ENCODE measurements at places on chromosomes 4 and X.

GRCh38 chr4:183111452-183111885 is 12.4 kb downstream of the WWC2 start:
- H3K27ac ChIP-seq = no peak overlapping the region
- no peak for DNase-seq
- no peaks in the 10 kb centered on the region for H3K4me1 ChIP-seq
- no peak overlapping the region for H3K4me3 ChIP-seq

DNA sequence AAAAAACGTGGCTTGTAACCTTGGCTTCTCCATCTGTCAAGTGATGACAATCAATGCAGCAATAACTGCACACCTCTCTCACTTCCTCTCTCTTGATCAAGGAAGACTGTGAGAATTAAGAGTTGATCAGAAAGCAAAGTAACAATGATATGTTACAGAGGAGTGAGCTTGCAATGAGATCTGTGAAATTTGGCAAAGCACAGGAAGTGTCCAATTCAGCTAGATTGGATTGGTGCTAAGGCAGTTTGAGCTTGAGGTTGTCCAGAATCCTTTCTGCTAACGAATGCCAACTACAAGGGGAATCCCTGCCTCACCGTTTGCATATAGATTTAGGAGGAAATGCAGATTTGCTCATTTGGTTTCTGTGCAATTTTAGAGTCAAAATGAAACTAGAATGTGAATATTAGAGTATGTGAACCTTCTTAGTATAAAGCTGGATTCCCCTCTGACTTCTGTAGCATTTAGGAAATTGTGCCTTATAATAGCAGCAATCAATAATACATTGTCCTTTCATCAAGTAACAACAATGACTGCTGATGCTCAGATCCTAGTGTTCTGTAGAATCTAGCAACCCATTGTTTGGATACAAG is 346.4 kb downstream of the PTTG2 start:
- H3K36me3 ChIP-seq = peaks cover 8% of the 10 kb centered on the region
- peaks cover 4% of the 10 kb centered on the region for H3K27me3 ChIP-seq
- H3K4me1 ChIP-seq = peaks cover 60% of the 10 kb centered on the region

DNA sequence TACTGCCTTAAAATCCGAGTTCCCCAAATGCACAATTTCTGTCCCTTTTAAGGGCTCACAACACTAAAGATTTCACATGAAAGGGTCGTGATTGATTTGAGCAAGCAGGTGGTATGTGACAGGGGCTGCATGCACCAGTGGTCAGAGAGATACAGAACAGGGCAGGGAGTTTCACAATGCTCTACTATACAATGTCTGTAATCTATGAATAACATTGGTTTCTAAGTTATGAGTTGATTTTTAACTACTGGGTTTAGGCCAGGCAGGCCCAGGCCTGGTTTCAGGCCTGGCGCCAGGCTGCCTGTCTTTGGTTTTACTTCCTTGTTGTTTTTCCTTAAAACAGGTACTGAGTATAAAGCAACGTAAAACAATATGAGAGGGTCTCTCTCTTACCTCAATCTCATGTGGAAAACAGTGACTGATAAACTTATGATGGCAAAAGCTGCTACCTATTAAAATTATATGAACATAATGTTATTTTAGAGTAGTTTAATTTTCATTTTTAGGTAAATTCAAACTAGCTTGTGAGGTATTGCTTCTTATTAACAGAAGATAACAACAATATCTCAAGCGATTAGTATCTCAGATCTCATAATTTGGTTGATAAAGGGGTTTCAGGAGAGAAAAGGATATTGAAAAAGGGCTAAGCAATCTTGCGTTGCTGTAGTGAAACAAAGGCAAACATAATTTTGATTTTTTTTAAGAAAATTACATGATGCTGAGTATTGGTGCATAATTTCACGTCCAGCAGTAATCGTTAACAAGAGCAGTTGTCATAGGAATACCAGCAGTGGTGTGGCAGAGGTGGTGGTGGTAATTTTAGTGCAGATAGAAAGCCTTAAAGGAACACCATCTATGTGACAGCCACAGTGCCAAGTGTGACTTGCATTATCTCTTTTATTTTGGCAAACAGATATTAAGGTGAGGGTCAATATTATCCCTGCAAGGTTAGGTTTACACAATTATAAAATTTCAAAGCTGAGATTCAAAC is 944.4 kb upstream of the GRID2 start:
- no peak overlapping the region for H3K27ac ChIP-seq
- no peak overlapping the region for H3K4me3 ChIP-seq
- H3K27me3 ChIP-seq = no peaks in the 10 kb centered on the region
- H3K4me1 ChIP-seq = no peaks in the 10 kb centered on the region
- H3K36me3 ChIP-seq = no peaks in the 10 kb centered on the region

- DNase-seq = no peak
- no peaks in the 10 kb centered on the region for H3K36me3 ChIP-seq
- H3K4me1 ChIP-seq = no peaks in the 10 kb centered on the region
- no peak overlapping the region for H3K4me3 ChIP-seq
Observed at GRCh38 chrX:82973646-82974045, 534.4 kb upstream of the POU3F4 start.

DNA sequence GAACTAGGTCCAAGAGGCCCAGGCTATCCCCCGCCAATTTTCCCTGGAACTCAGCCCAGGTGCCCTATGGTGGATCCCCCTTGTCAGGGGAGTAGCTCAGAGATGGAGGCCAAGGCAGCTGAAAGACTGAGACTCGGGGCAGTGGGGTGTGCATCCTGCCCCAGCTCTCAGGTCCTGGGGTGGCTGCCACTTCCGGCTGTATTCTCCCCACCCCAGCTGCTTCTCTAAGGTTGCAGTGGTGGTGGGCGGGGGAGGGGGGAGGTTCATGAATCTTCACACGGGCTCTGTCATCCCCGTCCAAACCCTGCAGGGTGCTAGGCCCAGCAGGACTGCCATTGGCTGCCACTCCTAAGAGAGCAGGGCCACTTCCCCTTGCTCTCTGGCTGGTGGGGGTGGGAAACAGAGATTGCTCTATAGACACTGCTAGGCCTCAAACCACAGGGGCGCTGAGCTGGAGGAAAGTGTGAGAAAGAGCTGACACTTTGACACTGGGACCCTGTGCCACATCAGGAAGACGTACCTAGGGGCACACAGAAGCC is 1.5 kb downstream of the SASH3 start:
- peak; percentile 74 for DNase-seq
- no peaks in the 10 kb centered on the region for H3K27me3 ChIP-seq
- peaks cover 44% of the 10 kb centered on the region for H3K36me3 ChIP-seq
- peak overlapping the region; percentile 94 for H3K27ac ChIP-seq
- H3K4me3 ChIP-seq = peak overlapping the region; percentile 93

- peak; percentile 69 for DNase-seq
- H3K27me3 ChIP-seq = peaks cover 2% of the 10 kb centered on the region
- H3K4me3 ChIP-seq = no peak overlapping the region
- H3K4me1 ChIP-seq = no peaks in the 10 kb centered on the region
- H3K27ac ChIP-seq = no peak overlapping the region
- no peaks in the 10 kb centered on the region for H3K36me3 ChIP-seq
Observed at GRCh38 chrX:149470955-149471354, 34.2 kb downstream of the IDS start.

DNA sequence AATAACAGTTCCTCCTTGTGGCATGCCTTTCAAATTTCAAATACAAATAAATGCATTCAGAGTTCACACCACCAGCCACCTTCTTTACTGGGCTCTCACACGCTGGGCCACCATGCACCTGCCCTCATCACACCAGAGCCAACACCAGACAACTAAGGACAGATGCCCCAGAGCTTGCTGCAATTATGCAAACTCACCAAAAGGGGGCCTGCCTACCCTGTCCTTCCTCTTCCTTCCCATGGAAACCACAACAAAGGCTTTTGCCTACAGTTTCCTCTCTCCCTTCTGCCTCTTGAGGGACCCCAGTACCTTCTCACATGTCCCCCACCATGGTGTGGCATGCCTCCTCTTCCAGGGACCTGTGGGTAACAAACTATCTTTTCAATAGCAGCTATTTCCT is 1333.9 kb upstream of the TENM3 start:
- no peak overlapping the region for H3K27ac ChIP-seq
- no peaks in the 10 kb centered on the region for H3K4me1 ChIP-seq
- H3K4me3 ChIP-seq = no peak overlapping the region
- H3K27me3 ChIP-seq = no peaks in the 10 kb centered on the region
- H3K36me3 ChIP-seq = no peaks in the 10 kb centered on the region
- no peak for DNase-seq

- no peak for DNase-seq
- peaks cover 4% of the 10 kb centered on the region for H3K4me1 ChIP-seq
- peaks cover 27% of the 10 kb centered on the region for H3K27me3 ChIP-seq
Observed at GRCh38 chr4:118346495-118346894, 6.3 kb downstream of the PRSS12 start.

GRCh38 chr4:7169134-7169533 is 23.2 kb upstream of the SORCS2 start:
- no peak for DNase-seq
- H3K36me3 ChIP-seq = no peaks in the 10 kb centered on the region
- H3K4me1 ChIP-seq = peaks cover 6% of the 10 kb centered on the region
- peaks cover 4% of the 10 kb centered on the region for H3K27me3 ChIP-seq
- H3K4me3 ChIP-seq = no peak overlapping the region
- no peak overlapping the region for H3K27ac ChIP-seq

GRCh38 chrX:46574774-46575381 is 1.3 kb downstream of the CHST7 start:
- H3K4me3 ChIP-seq = peak overlapping the region; percentile 57
- peaks cover 51% of the 10 kb centered on the region for H3K4me1 ChIP-seq
- DNase-seq = peak; percentile 14
- no peak overlapping the region for H3K27ac ChIP-seq
- H3K27me3 ChIP-seq = peaks cover 8% of the 10 kb centered on the region

DNA sequence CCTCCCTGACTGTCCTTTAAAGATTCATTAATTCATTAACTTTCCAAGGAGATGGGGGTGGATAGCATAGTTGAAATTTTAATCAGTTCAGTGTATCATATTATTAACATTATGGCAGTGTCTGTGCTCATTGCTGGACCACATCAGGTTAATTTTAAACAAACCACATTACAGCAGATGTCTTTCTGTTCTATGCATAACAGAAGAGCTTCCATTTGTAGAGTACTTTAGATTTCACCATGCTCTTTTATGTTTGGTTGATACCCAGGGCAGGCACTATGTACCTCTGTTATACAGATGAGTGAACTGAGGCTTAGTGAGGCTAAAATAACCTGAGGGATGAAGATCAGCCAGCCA is 41.1 kb downstream of the AFF2 start:
- no peaks in the 10 kb centered on the region for H3K4me1 ChIP-seq
- no peak overlapping the region for H3K4me3 ChIP-seq
- no peaks in the 10 kb centered on the region for H3K27me3 ChIP-seq
- DNase-seq = no peak

DNA sequence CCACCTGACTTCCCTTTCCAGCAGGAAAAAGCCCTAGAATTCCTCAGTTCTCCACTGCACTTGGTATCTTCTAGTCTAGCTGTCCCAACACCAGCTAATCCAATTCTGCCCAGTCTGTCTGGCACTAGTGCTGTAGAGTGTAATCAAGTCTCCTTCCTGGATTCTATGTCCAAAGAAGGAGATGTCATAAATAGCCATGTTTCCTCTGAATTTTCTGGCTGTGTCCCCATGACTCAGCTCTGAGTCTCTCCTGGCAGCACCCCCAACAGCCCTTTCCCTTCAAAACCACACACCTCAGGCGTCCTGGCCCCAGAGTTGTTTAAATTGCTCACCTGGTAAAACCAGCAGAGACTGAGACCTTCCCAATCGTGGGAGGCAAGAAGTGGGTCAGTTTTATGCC is 197.2 kb downstream of the GRXCR1 start:
- no peak overlapping the region for H3K4me3 ChIP-seq
- no peaks in the 10 kb centered on the region for H3K27me3 ChIP-seq
- H3K4me1 ChIP-seq = no peaks in the 10 kb centered on the region
- no peak for DNase-seq
- no peaks in the 10 kb centered on the region for H3K36me3 ChIP-seq

GRCh38 chrX:47831788-47832187 is 4.9 kb upstream of the ZNF81 start:
- peaks cover 1% of the 10 kb centered on the region for H3K36me3 ChIP-seq
- no peak overlapping the region for H3K4me3 ChIP-seq
- peaks cover 17% of the 10 kb centered on the region for H3K4me1 ChIP-seq
- DNase-seq = peak; percentile 47
- no peak overlapping the region for H3K27ac ChIP-seq

- H3K27ac ChIP-seq = no peak overlapping the region
- H3K27me3 ChIP-seq = no peaks in the 10 kb centered on the region
- DNase-seq = no peak
- no peak overlapping the region for H3K4me3 ChIP-seq
- no peaks in the 10 kb centered on the region for H3K36me3 ChIP-seq
Observed at GRCh38 chr4:68466751-68467150, 19.5 kb downstream of the TMPRSS11E start.

- no peak overlapping the region for H3K4me3 ChIP-seq
- H3K27ac ChIP-seq = no peak overlapping the region
- DNase-seq = no peak
Observed at GRCh38 chrX:21998037-21998436, 34.1 kb upstream of the PHEX start.

GRCh38 chr4:157014621-157015591 is 43.3 kb upstream of the PDGFC start:
- H3K27me3 ChIP-seq = no peaks in the 10 kb centered on the region
- no peaks in the 10 kb centered on the region for H3K36me3 ChIP-seq
- H3K4me3 ChIP-seq = no peak overlapping the region
- DNase-seq = no peak

GRCh38 chrX:20362268-20363267 is 95.9 kb upstream of the RPS6KA3 start:
- H3K27me3 ChIP-seq = no peaks in the 10 kb centered on the region
- H3K36me3 ChIP-seq = no peaks in the 10 kb centered on the region
- DNase-seq = no peak
- peaks cover 2% of the 10 kb centered on the region for H3K4me1 ChIP-seq

GRCh38 chrX:39910651-39911050 is 187.1 kb downstream of the BCOR start:
- H3K4me1 ChIP-seq = peaks cover 10% of the 10 kb centered on the region
- H3K4me3 ChIP-seq = no peak overlapping the region
- no peak for DNase-seq
- H3K27me3 ChIP-seq = peaks cover 2% of the 10 kb centered on the region
- no peaks in the 10 kb centered on the region for H3K36me3 ChIP-seq

- no peak for DNase-seq
- H3K36me3 ChIP-seq = no peaks in the 10 kb centered on the region
- no peak overlapping the region for H3K4me3 ChIP-seq
- H3K27ac ChIP-seq = no peak overlapping the region
- H3K27me3 ChIP-seq = peaks cover 2% of the 10 kb centered on the region
Observed at GRCh38 chr4:80112236-80112635, 39.2 kb upstream of the ANTXR2 start.

- H3K4me3 ChIP-seq = no peak overlapping the region
- peaks cover 1% of the 10 kb centered on the region for H3K27me3 ChIP-seq
- no peak for DNase-seq
- H3K4me1 ChIP-seq = peaks cover 37% of the 10 kb centered on the region
- no peak overlapping the region for H3K27ac ChIP-seq
Observed at GRCh38 chr4:26137288-26137687, 183.5 kb upstream of the RBPJ start.

- no peak for DNase-seq
- H3K4me3 ChIP-seq = no peak overlapping the region
- no peaks in the 10 kb centered on the region for H3K27me3 ChIP-seq
Observed at GRCh38 chrX:22310779-22311178, 38.1 kb downstream of the CBLL2 start.

- H3K4me1 ChIP-seq = no peaks in the 10 kb centered on the region
- no peaks in the 10 kb centered on the region for H3K36me3 ChIP-seq
- H3K4me3 ChIP-seq = no peak overlapping the region
- no peaks in the 10 kb centered on the region for H3K27me3 ChIP-seq
Observed at GRCh38 chr4:175929441-175929840, 117.4 kb upstream of the GPM6A start.

- no peak overlapping the region for H3K27ac ChIP-seq
- H3K4me1 ChIP-seq = no peaks in the 10 kb centered on the region
- H3K27me3 ChIP-seq = peaks cover 5% of the 10 kb centered on the region
- no peak overlapping the region for H3K4me3 ChIP-seq
- no peaks in the 10 kb centered on the region for H3K36me3 ChIP-seq
Observed at GRCh38 chrX:10630320-10630719, 9.9 kb upstream of the MID1 start.
